Mesenchymal stem cell (in vitro differentiated cells and primary cell): ENCODE measurements at places on chromosomes 6 and 20.

- H3K27me3 ChIP-seq, result no peaks in the 10 kb centered on the region
- no peak for DNase-seq
- peaks cover 5% of the 10 kb centered on the region for H3K4me1 ChIP-seq
- H3K4me3 ChIP-seq, result no peak overlapping the region
- no peaks in the 10 kb centered on the region for H3K36me3 ChIP-seq
Observed at GRCh38 chr6:160398674-160399271, 50.6 kb downstream of the SLC22A3 start.

- no peaks in the 10 kb centered on the region for H3K27me3 ChIP-seq
- H3K4me3 ChIP-seq, result no peak overlapping the region
- H3K27ac ChIP-seq, result no peak overlapping the region
- H3K36me3 ChIP-seq, result no peaks in the 10 kb centered on the region
- no peak for DNase-seq
Observed at GRCh38 chr6:169388395-169389166, 134.9 kb upstream of the THBS2 start.

DNA sequence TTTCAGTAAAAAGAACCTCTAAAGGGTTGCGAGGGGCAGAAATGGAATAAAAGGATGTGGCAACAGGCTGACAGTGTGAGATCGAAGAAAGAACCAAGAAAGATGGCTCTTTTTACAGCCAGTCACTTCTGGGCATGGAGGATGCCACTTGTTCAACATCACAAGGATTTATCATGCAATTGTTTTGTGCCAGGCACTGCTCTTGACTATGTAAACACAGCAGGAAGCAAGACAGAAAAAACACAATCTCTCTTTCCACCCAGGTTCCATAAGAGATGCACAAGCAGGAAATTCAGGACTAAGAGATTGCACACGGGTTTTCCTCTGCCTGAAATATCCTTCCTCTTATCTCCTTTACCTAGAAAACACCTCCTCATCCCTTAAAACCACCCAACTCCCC, 38.0 kb downstream of the FOXA2 start:
- H3K4me3 ChIP-seq, result no peak overlapping the region
- no peak overlapping the region for H3K27ac ChIP-seq
- no peaks in the 10 kb centered on the region for H3K36me3 ChIP-seq
- no peak for DNase-seq

GRCh38 chr20:62941792-62942191, 3.8 kb downstream of the GID8 start:
- H3K27ac ChIP-seq, result no peak overlapping the region
- no peak overlapping the region for H3K4me3 ChIP-seq
- no peaks in the 10 kb centered on the region for H3K27me3 ChIP-seq
- peaks cover 61% of the 10 kb centered on the region for H3K36me3 ChIP-seq

DNA sequence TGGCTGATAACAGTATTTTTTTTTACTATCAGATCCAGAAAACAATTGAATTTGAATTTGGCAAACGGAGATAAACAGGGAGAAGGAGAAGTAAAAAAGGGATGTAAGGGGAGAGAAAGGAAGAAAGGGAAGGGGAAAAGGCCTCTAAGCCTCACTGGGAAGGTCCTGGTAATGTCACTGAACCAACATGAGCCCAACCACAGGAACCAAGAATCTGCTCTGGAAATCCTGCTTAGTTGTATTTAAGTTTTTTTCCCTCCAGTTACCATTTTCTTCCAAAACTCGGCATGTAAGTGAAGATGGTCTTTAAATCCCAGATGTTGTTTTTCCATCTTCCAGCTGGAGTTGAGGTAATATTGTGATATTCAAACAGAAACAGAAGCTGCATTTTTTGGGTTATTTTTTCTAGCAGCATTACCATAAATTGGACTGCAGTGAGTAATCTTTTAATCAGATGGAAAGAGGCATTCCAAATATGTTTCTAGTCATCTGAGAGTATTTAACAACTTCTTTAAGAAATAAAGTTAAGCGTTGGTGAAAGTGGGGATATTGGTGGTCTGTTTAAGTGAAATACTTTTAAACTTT, 91.1 kb downstream of the TXNDC5 start:
- H3K4me3 ChIP-seq, result peak overlapping the region; percentile 36
- H3K36me3 ChIP-seq, result no peaks in the 10 kb centered on the region
- H3K4me1 ChIP-seq, result no peaks in the 10 kb centered on the region
- no peak for DNase-seq
- no peaks in the 10 kb centered on the region for H3K27me3 ChIP-seq

- H3K4me1 ChIP-seq, result peaks cover 4% of the 10 kb centered on the region
- DNase-seq, result no peak
- H3K4me3 ChIP-seq, result no peak overlapping the region
Observed at GRCh38 chr6:74756923-74757322, 448.9 kb downstream of the COL12A1 start.

DNA sequence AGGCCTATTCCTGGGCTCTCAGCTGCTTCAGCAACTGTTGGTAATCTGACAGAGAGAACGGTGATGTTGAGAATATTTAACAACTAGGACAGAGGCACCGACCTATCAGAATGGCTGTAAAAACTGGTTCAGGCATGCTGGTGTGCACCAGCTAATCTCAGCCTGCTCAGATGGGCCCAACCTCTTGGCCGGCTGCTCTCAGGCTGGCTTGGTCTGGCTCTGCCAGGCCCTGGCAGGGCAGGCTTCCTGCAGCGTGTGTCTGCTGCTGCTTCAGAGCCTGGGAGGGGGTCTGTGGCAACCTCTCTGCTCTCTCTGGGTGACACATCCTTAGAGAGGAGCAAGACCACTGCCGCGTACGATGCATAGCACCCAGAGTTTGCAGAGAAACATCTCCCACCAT, 4.8 kb downstream of the SLC2A12 start:
- no peak overlapping the region for H3K4me3 ChIP-seq
- no peaks in the 10 kb centered on the region for H3K36me3 ChIP-seq
- no peaks in the 10 kb centered on the region for H3K27me3 ChIP-seq
- H3K27ac ChIP-seq, result no peak overlapping the region
